Hematopoietic multipotent progenitor cell treated with erythropoietin and hydrocortisone succinate and interleukin-3 and kit ligand, for 17 days (in vitro differentiated cells): ENCODE measurements at places on chromosomes 16 and 17.

GRCh38 chr16:935684-936083, 35.1 kb downstream of the LMF1 start:
- no peak for DNase-seq

DNA sequence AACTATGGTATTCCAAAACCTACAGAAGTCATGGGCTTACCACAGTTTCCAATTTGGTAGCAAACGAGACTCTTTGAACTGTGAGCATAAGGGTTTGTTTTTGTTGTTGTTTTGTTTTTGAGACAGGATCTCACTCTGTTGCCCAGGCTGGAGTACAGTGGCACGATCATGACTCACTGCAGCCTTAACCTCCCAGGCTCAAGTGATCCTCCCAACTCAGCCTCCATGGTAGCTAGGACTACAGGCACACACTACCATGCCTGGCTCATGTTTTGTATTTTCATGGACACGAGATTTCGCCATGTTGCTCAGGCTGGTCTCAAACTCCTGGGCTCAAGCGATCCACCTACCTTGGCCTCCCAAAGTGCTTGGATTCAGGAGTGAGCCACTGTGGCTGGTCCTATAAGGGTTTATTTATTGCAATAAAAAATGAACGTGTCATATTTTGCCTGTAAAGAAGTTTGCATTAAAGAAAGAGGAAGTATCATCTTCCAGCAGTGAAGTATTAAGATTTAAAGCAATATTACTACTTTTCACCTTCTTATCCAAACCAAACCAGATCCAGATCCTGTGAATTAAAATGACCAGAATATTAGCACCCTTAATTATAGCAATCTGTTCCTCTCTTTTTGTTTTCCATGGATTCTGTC, 37.2 kb downstream of the KCNJ2 start:
- no peak for DNase-seq

- no peak for DNase-seq
Observed at GRCh38 chr17:57808882-57809281, 41.0 kb downstream of the MRPS23 start.

- DNase-seq, result no peak
Observed at GRCh38 chr16:78957317-78958100, 643.0 kb downstream of the MAF start.

DNA sequence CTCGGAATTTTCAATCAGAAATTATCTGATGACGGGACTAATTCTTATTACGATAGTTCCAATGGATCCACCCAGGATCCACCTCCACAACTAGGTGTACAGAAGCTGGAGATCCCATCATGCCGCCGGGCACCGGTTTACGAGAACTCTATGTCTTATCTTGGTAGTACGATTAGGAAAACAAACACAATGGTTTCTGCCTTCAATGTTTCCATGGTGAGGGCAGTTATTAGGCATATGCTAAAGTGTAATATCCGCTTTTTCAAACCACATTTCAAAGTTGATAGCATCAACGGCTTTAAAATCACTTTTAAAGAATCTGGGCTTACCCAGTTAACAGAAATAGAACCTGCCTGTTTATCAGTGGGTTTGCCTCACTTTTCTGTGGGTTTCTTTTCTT, 705.7 kb downstream of the MAF start:
- DNase-seq, result no peak

GRCh38 chr17:72900654-72900971, 191.9 kb downstream of the SLC39A11 start:
- no peak for DNase-seq

GRCh38 chr16:353404-354290, 1.1 kb upstream of the AXIN1 start:
- DNase-seq, result peak; percentile 19

GRCh38 chr17:73546770-73547536, 97.3 kb downstream of the SDK2 start:
- DNase-seq, result peak; percentile 10

- peak; percentile 33 for DNase-seq
Observed at GRCh38 chr16:14600164-14600563, 29.9 kb downstream of the PARN start.

DNA sequence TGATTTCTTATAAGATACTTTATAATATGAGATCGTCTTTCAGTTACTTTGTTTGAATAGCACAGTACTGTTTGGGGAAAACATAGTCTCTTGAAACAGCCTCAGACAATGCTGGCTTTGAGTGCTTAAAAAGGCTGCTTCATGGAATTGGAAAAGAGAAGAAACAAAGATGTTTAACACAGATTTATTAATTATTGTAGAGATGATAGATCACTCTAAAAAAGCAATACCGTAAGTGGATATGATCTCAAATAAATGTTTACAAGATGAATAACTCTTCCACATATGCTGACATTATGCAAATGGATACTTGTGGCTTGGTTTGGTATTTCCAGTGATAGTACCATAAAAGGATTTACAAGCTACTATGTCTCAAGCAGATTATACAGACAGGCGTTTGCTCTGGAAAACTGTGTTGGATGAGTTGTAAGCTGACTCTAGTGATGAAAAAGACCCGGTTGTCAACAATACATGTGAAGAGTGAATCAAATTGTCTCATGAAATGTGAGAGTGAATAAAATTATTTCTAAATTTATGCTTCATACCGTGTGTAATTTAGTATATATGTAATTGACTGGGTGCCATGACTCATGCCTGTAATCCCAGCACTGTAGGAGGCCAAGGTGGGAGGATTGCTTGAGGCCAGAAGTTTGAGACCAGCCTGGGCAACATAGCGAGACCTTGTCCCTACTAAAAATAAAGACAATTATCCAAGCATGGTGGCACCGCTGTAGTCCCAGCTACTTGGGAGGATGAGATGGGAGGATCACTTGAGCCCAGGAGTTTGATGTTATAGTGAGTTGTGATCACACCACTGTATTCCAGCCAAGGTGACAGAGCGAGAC, 105.4 kb downstream of the FTO start:
- no peak for DNase-seq

- DNase-seq, result no peak
Observed at GRCh38 chr16:56841233-56841632, 23.8 kb upstream of the SLC12A3 start.

- no peak for DNase-seq
Observed at GRCh38 chr17:79844869-79845600, 5.8 kb upstream of the CBX4 start.

DNA sequence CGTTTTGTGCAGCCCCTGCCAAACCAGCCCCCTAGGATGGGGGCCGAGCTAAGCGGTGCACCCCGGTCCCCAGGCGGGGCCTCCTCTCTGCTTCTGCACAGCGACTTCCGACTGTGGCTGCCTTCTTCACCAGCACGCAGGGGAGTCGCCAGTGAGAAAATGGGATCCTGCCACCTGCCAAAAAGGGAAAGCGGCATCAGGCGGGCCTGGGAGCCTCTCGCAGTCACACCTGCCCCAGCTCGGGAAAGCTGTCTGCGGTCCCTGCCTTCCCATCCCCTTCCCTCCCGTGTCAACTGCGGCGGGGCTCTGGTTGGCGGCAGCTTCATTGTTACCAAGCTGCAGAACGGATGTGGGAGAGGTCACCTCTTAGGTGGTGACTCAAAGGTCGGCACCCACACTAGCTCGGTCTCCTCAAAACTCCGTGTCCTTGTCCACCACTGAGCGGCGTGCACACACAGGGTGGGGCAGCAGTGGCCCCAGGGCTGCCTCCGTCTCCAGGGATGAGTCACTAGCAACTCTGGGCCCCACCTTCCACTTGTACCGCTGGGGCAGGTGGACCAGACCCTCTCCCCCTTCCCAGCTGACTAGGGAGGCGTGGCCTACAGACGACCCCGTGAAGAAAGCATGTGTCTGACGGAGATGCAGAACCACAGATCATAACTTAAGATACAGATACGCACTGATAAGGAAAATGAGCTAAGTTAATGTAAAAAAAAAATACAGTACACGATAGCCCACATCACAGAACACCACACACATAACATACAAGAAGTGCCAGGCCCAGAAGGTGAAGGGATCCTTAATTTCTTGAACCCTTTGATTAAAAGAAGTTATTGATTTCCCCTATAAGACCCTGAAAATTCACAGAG, 1.5 kb upstream of the PCYT2 start:
- peak; percentile 41 for DNase-seq

GRCh38 chr16:67445913-67446907, 15.3 kb downstream of the HSD11B2 start:
- DNase-seq, result no peak

DNA sequence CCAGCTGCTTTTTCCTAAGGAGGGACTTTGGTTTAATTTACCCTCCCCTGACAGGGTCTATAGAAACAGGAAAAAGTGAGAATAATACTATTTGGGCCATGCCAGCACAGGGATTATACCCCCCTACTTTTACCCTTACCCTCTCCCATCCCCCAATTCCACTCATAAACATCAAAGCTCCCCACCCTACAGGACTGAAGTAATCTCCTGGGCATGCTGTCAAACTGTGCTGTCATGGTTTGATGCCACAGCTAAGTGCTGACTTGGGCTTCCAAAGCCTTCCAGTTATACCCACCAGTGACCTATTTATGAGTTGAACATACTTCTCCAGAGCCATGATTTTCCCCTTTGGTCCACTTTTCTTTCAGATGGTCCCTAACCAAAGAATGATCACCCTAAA, 12.8 kb downstream of the PHF12 start:
- DNase-seq, result peak; percentile 45

GRCh38 chr17:40614431-40615067, 33.1 kb downstream of the SMARCE1 start:
- no peak for DNase-seq

DNA sequence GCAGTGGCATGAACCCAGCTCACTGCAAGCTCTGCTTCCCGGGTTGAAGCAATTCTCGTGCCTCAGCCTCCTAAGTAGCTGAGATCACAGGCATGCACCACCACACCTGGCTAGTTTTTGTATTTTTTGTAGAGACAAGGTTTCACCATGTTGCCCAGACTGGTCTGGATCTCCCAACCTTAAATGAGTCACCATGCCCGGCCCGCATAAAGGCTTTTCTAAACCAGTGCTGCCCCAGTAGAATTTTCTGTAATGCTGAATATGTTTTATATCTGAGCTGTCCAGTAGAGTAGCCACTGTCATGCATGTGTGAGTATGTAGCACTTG, 36.9 kb upstream of the WSB1 start:
- DNase-seq, result no peak

GRCh38 chr16:89192956-89193575, 7.3 kb downstream of the SLC22A31 start:
- DNase-seq, result no peak

DNA sequence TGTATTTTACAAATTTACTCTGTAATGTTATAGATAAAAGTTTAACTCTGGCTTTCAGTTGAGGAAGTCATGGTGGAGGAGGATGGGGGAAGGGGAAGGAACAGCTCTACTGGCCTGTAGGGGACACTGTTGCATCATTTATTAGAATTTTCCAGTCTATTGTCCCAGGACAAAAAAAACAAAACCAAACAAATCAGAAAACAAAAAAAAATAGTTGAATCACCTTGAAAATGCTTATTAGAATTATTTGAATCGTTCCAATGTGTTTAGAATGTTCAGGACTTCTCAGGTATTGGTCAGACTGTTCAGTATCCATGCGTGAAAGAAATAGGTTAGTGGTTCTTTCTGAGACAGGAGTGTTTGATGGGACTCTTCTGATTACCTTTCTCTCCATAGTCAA, 242.0 kb downstream of the FTO start:
- no peak for DNase-seq

- DNase-seq, result no peak
Observed at GRCh38 chr17:82391496-82392066, 20.0 kb downstream of the UTS2R start.

- DNase-seq, result no peak
Observed at GRCh38 chr17:62592341-62593099, 35.0 kb upstream of the MRC2 start.

DNA sequence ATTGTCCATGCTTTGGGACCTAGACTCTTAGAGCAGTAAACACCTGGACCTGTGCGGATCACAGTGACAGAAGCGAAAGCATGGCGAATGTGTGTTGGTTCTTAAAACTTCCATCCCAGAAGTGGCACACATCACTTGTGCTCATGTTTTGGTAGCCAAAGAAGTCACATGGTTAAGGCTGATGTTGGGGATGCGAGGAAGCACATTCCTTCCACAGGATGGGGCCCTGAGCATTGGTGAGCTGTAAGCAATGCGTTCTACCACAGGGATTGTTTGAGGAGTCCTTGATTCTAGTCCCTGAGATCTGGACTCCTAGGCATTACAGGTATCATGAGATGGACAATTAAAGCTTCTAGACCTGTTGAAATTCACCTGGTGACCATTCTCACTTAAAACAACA, 375.9 kb downstream of the UTP18 start:
- no peak for DNase-seq

- no peak for DNase-seq
Observed at GRCh38 chr17:13690806-13691205, 89.1 kb upstream of the HS3ST3A1 start.

DNA sequence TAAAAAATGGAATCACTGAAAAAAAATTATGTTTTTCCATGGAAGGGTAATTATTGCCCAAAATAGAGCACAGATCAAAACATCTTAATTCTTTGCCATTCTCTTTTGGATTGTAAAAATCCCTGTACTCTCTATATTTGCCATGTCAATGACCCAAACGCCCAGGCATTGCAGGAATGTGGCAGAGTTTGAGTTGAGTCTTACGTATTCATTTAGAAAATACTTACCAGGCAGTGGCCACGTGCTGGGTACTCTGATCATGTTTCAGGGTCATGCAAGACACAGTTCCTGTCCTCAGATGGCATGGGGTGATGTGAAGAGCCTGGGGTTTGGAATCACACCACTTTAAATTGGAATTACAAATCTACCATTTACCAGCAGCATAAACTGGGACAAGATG, 267.7 kb downstream of the ABCC12 start:
- DNase-seq, result no peak

DNA sequence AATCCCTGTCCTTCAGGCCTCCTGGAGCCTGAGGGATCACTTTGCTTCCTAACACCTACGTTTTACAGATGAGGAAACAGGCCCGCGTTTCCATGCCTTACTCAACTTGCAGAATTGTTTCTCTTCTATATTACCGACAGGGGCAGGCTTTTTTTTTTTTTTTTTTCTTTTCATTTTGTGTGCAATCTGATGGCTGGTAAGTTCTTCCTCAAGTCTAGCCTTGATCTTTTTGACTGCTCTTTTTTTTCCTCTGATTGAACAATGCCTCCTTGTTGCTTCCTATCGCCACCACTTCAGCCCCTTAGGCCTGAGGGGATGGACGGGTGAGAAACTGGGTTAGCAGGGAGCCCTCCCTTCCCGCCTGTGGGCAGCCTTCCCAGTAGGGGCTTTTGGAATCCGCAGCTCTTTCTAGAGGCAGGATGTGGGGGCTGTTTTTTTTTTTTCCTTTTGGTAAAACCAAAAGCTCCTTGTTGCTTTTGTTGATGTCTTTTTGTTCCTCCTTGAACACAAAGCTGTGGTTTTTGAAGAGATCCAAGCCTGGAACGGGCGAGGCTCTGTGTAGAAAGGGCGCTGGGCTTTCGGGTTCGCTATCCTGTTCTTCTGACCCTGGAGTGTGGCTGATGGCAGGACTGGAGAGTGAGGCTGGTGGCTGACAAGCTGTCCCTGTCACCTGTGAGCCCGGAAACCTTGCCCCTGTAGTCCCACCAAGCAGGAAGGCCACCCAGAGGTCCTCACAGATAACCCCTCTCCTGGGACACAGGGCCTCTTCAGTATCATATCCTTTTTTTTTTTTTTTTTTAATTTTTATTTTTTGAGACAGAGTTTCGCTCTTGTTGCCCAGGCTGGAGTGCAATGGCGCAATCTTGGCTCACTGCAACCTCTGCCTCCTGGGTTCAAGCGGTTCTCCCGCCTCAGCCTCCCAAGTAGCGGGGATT, 14.0 kb downstream of the LASP1 start:
- DNase-seq, result no peak
